ENCODE measurements at places on chromosomes 5 and 9.
A peak's percentile ranks its signal among the peaks of the same experiment; 100 is the strongest.

- DNase-seq: no peak
Observed at GRCh38 chr9:92648474-92648971, 21.4 kb downstream of the IPPK start.

- no peak for DNase-seq
Observed at GRCh38 chr5:133853646-133854365, 114.6 kb downstream of the C5orf15 start.

- DNase-seq: no peak
Observed at GRCh38 chr5:83172655-83173054, 95.3 kb downstream of the XRCC4 start.

DNA sequence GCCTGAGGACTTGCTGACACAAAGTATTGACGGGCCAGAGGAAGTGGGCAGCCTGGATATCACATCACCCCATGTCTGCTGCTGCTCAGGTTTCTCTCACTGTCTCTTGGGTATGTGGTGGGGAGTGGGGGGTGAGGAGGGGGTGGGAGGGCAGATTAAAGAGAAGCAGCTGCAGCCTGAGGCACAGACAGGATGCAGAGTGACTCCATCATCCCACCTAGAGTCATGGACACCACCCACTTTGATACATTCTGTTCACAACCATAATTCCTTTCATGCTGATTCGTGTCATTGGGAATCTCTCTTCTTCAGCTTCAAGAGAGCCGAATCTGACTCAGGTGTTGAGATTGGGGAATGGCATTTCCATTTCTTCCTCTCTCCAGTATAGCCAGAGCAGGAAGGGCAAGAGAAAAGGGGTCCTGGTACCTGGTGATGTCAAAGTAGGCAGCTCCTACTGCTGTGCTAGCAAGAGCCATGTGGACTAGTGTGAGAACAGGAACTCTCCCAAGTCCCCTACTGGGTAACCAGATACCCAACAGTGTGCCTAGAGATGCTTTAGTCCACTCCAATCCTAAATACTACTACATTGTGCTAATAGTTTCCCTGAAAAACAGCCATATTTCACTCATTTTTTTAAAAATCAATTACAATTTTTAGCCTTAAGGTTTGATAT is 22.4 kb downstream of the GRAMD2B start:
- DNase-seq: no peak

DNA sequence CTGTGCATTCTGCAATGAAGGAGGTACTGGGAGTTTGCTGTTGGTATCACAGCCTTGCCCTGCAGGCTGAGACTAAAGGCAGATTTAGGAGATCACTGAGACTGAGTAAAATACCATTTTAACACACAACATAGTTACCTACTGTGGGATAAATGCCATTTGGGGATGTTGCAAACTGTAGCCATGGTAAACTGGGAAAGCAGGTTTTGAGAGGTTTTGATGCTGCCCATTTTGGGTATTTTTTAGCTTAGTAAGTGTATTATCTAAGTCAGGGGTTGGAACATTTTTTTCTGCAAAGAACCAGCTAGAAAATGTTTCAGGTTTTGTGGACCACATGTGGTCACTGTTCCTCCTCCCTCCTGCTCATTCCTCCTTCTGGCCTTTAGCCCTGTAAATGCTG is 108.9 kb downstream of the EHMT1 start:
- DNase-seq: no peak

DNA sequence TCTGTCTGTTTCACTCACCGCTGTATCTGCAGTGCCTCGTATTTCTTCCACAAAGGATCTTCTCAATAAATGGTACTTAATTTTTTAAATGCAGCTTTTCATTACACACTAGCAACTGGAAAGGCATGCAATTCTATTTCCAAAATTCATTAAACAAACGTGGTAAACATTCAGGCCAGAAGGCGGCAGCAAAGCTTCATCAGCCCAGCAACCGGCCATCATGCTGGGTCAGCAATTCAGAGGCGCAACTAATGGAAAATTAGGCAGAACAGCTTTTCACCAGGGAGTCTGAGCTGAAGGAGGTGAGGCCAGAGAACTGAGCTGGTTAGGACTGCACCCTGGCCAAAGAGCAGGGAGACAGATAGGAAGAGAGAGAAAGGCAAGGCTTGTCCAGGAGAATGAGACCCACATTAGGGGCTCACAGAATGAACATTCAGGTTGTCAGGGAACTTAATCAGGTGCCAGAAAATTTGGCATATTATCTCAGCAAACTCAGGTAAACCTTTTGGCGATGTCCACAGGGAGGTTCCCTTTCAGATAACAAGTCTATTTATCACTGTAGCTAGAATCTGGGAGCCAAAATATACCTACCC is 17.7 kb upstream of the RNF180 start:
- DNase-seq: peak; percentile 19

GRCh38 chr9:137974746-137975526 is 97.4 kb downstream of the CACNA1B start:
- no peak for DNase-seq

GRCh38 chr9:27679338-27679737 is 106.1 kb upstream of the C9orf72 start:
- DNase-seq: no peak

DNA sequence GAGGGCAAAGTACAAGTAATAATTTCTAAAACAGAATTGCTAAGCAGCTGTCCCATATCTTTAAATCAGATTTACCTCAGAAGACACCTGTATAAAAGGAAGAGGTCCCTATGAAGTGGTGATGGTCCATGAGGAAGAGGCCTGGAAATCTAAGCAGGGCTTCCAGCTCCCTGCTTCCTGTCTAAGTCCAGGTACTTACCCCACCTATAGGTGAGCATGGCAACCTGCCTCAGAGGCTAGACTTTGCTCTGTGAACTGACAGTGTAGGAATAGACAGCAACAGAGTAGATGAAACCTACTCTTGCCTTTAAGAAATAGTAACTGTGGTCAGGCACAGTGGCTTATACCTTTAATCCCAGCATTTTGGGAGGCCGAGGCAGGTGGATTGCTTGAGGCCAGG is 55.8 kb upstream of the ARRDC3 start:
- no peak for DNase-seq
